ENCODE measurements at places on chromosomes 7 and 10.

- no peak for DNase-seq
These were observed 809 bp downstream of the HOXA9 start for GRCh38 chr7:27164367-27165088.

GRCh38 chr7:29945259-29945809, 44.3 kb downstream of the SCRN1 start:
- no peak for DNase-seq

DNA sequence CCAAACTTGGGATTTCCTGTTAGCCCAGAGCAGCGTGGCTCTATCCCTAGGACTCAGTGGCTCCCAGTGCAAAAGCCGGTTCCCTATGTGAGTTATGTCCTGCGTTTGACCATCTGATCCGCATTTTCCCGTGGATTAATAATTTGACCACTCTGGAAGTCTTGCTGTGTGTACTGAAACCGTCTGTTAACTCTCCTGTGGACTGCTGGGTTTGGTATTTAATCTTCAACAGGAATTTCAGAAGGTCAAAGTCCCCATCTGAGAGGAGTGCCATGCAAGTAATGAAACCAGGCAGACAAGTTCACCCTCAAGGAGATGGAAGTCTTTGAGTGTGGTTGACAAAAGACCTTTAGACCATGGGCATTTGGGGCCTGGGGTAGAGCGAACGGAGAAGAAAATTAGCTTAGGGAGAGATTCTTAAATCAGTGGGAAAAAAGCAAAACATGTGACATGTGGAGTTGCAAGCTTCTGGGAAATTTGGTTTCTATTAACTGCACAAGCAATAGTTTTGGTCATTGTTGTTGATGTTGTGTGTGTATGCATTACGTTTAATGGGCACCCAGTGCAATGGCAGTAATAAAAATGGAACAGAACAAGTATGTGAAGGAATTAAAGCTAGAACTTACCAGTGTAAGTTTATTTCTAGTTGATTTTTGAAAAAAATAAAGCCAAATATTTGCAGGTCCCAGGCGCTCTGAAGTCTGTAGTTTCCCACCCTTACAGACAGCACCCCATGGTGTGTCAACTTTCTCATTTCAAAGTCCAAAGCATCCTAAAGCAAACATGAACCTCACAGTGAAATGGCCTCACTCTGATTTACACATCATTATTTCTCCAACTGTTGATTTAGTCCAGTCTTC, 38.2 kb downstream of the LYZL1 start:
- no peak for DNase-seq

DNA sequence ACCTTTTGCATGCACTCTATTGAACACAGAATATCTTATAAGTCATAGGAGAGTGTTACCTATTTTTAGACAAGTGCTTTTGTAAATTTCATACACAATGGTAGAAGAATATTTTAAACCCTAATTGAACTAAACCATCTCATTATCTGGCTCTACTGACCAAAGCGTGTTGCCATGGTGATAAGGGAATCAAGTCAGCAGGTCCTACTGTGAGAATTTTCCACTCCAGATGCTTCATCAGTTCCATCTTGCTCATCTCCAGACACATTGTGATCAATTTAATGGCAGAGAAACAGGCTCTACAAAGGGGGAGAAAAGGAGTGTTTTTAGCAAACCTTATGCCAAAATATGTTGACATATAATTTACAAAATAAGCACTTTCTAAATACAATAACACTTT, 621.9 kb upstream of the GHITM start:
- no peak for DNase-seq

- DNase-seq: no peak
These were observed 3.3 kb downstream of the XPNPEP1 start for GRCh38 chr10:109920016-109920415.

- no peak for DNase-seq
These were observed 44.4 kb downstream of the SPDYE5 start for GRCh38 chr7:75536491-75536890.

DNA sequence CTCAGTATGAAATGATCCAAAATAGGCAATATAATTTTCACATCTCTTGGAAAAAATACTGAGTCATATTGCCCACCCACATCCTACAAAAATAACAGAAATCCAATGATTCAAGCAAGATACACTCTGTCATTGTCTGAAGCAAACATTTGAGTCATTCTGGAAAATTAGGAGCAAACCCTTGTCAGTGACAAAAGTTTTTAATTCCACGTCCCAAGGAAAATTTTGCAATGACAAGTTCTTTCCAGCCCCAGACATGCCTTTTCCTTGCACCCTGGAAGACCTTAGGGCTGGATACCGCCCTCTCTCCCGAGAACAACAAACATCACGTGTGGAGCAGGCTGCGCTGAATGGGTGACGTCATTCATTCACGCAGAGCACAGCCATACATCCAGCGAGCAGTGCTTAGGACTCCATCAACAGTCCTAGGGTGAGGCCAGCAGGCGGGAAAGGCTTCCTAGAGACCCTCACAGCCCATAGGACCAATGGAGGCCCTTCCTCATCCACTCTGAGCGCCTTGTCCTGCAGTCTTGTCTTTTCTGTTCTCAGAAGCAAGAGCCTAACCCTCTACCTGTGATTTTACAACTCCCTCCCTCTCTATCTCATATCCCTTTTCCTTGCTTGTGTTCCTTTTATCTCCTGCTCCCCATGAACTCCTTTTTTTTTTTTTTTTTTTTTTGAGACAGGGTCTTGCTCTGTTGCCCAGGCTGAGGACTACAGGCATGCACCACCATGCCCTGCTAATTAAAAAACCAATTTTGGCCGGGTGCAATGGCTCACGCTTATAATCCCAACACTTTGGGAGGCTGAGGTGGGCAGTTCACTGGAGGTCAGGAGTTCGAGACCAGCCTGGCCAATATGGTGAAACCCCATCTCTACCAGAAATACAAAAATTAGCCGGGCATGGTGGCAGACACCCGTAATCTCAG, 23.5 kb upstream of the KDM7A start:
- no peak for DNase-seq

- DNase-seq: no peak
These were observed 313.0 kb downstream of the WDR37 start for GRCh38 chr10:1369197-1369596.

- no peak for DNase-seq
These were observed 150.3 kb downstream of the COL28A1 start for GRCh38 chr7:7385421-7385820.

DNA sequence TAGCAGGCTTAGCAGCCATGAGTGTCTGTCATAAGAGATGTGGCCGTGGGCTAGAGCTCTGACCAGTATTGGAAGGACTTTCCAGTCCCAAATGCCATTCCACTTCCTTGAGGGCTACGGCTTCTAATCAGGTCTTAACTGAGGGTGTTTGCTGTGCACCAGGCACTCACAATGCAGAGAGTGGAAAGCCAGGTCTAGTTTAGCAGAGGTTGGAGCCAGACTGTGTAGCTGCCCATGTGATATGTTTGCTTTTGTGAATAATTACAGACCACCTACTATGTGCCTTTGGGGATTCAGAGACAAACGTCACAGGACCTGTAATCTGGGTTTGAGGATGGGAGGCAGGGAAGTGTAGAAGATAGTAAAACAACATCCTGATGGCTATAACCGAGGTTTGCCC, 79.8 kb downstream of the WDFY4 start:
- no peak for DNase-seq

GRCh38 chr10:132575320-132576201, 38.0 kb downstream of the INPP5A start:
- peak; percentile 71 for DNase-seq

DNA sequence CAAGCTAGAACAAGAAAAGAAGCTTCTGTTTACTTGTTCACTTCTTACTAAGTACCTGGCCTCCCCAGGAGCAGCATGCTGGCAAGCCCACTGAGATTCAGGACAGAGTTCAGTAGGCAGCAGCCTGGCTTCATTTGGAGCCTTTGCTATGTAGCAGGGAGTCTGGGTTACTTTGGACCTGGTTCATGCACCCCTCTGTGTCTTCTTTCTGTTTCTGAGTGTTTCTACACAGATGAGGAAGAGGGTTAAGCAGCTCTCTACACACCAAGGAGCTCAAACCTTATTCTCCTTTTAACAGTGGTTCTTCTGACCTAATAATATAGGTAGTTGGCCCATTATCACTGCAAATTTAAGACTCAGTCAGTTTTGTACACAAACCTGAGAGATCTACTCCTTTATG, 152.9 kb downstream of the ARID5B start:
- DNase-seq: no peak

GRCh38 chr7:2862831-2863361, 18.8 kb upstream of the GNA12 start:
- peak; percentile 67 for DNase-seq

DNA sequence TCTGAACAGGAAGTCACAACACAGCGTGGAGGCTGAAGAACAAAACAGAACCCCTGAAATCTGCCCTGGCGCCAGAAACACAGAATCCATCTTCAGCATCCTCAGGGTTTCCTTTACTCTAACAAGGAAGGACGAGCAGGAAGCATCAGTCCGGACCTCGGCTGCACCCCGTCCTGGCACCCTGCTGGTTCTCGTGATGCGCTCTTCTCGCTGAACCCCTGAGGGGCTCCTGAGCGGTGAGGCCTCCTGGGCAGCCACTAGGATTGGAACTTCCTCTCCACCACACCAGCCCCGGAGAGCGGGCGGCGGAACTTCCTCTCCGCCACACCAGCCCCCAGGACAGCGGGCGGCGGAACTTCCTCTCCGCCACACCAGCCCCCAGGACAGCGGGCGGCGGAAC, 461.9 kb downstream of the PTPRN2 start:
- DNase-seq: no peak

DNA sequence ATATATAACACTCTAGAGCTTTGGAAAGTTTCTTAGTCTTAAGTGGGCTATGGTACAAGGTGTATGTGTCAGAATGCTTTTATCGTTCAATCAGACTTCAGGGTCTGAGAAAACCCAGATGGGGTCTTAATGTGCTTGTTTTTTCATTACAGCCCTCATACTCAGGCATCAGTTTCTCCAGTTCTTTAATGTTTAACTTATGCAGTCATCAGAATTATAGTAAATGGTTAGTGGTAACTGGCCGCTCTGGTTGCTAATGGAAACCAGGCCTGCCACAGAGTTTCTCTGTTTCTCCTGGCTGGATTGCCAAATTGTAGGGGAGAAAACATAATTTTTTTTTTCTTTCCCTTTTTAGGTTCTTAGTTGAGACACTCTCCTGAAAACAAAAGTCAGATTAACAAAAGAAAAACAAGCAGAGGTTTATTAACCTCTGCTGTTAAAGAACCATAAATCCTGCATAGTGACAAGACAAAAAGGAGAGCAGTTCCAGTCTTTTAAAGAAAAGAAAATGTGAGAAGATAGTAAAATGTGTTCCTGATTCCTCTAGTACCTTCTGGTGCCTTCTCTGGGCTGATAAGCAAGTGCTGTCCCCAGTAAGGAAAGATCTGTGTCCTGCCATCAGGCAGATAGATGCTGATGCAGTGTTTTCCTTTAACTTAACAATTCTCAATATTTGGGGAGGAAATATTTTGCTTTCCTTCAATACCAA, 21.5 kb upstream of the GHITM start:
- DNase-seq: no peak

DNA sequence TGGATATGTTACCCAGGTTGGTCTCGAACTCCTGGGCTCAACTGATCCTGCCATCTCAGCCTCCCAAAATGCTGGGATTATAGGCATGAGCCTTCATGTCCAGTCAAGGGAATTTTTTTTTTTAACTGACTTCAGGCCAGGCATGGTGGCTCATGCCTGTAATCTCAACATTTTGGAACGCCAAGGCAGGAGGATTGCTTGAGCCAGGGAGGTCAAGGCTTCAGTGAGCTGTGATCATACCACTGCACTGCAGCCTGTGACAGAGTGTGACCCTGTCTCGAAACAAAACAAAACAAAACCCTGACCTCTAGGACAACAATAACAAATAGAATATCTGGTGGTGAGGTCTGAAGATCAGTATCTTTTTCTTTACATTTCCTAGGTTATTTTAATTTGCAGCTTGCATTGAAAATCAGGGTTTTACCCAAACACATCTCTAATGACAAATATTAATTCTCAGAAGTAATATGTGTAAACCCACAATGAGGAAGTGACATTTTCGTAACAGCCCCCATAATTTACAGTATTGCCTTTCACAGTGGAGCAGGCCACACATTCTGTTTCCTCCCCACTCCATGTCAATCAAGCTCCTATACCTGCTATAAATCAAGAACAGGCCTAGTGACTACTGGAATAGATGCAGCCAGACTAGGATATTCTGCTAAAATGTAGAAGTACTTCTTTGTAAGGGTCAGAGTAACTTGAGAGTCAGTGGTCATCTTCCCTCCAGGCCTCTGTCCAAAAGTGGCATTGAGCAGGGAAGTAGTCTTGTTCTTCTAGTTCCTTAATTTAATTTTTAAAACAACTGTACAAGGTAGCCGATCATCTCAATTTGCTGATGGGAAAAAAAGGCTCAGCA, 43.3 kb upstream of the ECHDC3 start:
- no peak for DNase-seq

DNA sequence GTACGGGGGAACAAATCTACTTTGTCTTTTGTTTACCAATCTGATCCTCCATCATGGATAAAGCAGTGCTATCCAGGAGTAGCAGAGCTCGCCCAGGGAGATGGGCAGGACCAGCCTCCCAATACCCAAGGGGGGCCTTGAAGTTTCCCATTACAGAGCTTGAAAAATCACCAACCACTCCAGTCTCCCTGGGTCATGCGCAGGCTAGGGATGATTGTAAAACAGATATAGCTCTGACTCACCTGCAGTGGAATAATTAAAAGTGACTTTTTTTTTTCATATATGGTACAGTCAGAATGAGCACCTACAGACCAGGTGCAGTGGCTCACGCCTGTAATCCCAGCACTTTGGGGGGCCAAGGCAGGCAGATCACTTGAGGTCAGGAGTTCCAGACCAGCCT, 204.6 kb upstream of the PLXNA4 start:
- no peak for DNase-seq

- DNase-seq: no peak
These were observed 58.4 kb downstream of the CDK6 start for GRCh38 chr7:92777993-92778392.

- no peak for DNase-seq
These were observed 462.3 kb downstream of the PAXIP1 start for GRCh38 chr7:154540596-154540995.

DNA sequence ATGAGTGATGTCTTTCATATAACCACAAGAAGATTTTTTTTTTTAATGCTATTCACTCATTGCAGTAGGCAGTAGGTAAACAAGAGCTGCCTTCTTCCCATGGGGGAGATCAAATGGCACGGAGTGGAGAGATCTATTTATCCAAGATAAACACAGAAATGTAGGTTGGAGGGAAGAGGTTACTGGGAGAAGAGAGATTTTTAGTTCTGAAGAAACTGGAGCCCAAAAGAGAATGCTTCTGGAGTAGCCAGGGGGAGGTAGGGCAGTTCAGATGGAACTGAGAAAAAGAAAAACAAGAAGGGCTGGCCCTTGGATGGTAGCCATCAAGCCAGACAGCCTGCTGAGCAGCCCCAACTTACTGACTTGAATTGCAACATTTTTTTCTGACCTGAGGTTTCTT, 270.1 kb upstream of the TPK1 start:
- no peak for DNase-seq

- no peak for DNase-seq
These were observed 306.7 kb downstream of the DNAJB6 start for GRCh38 chr7:157643525-157643970.

- DNase-seq: no peak
These were observed 661.2 kb downstream of the AUTS2 start for GRCh38 chr7:70259502-70259901.

All from stimulated activated effector memory CD8-positive, alpha-beta T cell treated with anti-CD3 and anti-CD28 coated beads, Interleukin-12 subunit alpha, Interleukin-12 subunit beta, amount 100 ng/mL, for 72 hours (primary cell).